GM12864 (cell line): ENCODE measurements at places on chromosomes 4 and X.

- no peak for DNase-seq
Observed at GRCh38 chrX:48936429-48937053, 17.7 kb upstream of the PIM2 start.

DNA sequence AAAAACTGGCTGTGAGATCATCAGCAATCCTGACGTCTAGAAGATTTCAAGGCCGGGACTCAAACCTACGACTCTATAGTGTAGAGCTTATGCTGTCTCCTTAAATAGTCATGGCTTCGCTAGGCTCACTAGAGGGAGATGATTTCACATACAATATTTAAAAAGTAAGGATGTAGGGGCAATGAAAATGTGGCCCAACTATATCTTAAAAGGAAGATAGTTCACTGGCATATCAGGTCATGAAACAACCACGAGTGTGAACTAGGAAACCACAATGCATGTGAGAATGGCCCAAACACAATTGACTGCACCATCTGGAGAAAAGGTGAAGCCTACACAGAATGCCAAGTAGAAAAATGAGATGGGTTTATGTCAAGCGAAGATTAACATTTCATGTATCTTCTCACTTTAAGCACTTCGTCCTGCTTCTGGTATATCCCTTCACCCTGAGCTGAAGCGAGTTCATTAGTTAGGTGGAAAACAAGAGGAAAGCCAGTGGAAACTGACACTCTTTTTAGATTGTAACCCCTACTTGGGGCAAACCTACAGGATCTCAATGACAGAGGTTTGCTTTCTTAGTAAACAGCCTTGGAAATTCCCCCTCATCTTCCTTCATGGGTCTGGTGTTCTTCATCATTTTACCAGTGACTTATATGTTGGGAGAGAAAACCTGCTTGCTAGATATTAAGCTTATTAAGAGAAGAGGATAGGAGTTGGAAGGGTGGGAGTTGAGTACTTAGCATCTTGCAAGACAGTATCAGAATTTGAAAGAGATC is 17.4 kb downstream of the FAM9C start:
- no peak for DNase-seq

- no peak for DNase-seq
Observed at GRCh38 chr4:10875144-10875799, 190.7 kb upstream of the CLNK start.

- DNase-seq, result no peak
Observed at GRCh38 chr4:147639388-147639787, 22.2 kb downstream of the TMEM184C start.

GRCh38 chrX:68703369-68703768 is 55.9 kb downstream of the STARD8 start:
- no peak for DNase-seq

- DNase-seq, result no peak
Observed at GRCh38 chr4:25430630-25431029, 53.6 kb downstream of the ANAPC4 start.

DNA sequence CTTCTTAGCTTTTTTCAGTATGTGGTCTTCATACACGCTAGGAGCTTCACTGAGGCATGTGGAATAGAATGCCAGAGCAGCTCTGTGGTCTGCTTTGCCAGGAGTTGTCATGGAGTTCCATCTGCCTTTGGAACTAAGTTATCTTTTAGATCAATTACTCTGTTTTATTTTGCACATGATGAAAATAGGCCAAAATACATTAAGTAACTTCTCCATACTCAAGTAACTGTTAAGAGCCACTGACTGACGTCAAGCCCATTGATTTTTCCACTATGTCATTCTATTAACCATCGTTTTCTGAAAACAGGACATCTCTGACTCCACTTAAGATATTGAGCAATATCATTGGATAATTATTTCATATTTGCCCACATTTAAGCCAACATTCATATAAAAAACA is 415.1 kb upstream of the MAD2L1 start:
- DNase-seq, result no peak

- no peak for DNase-seq
Observed at GRCh38 chr4:13169731-13170525, 314.2 kb downstream of the RAB28 start.

- DNase-seq, result no peak
Observed at GRCh38 chrX:102712981-102713625, 855 bp downstream of the GPRASP2 start.

DNA sequence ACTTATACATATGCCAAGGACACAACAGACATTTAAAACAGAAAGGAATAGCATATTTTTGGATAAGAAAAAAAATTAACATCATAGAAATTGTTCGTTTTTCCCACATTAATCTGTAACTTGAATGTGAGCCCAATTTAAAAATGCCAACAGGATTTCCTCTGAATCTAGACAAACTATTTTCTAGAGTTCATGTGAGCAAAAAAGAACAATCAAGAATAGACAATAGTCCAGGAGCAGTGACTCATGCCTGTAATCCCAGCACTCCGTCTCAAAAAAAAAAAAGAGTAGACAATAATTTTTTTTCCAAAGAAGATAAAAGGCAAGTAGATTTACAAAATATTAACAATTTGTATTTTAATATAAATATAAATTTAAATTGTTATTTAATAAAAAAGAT is 73.7 kb upstream of the DUSP21 start:
- no peak for DNase-seq

DNA sequence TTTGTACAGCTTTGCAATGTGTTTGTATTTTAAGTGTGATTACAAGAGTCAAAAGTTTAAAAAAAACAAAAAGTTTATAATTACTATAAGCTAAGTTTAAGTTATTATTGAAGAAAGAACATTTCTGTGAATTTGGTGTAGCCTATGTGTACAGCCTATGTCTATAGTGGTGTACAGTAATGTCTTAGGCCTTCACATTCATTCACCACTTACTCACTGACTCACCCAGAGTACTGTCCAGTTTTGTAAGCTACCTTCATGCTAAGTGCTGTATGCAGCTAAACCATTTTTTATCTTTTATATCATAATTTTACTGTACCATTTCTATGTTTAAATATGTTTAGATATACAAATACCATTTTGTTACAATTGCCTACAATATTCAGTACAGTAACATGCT is 182.3 kb downstream of the RPA4 start:
- DNase-seq, result no peak

- no peak for DNase-seq
Observed at GRCh38 chr4:159366966-159367780, 264.3 kb downstream of the RAPGEF2 start.

- no peak for DNase-seq
Observed at GRCh38 chr4:17528551-17529165, 13.7 kb downstream of the CLRN2 start.

- DNase-seq, result peak; percentile 40
Observed at GRCh38 chr4:102759831-102760644, 730 bp downstream of the MANBA start.

DNA sequence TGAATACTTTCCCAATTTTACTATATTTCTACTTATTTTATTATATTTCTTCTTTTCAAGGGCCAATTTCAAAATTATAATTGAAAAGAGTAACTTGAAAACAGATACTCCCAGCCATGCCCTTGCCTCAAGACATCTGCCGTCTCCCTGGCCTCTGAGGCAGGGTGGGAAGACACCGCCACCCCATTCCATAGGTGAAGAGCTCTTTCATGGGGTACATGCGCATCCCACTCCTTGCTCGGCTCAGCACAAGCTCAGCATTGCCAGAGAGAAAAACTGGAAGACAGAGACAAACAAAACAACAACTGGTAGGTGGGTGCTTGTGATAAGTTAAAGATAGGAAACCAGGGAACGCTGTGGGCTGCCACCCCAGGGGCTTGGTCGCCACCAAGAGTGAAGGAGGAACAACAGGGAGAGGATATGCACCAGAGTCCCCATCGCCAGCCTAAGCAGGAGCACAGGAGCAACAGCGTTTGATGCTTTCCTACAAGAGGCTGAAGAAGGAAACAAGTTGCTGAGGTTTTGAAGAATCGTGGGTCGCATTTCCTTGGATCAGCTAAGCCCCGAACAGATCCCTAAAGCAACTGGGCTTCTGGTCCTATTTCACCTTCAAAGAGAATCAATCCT is 11.3 kb downstream of the TMEM154 start:
- no peak for DNase-seq

- DNase-seq, result no peak
Observed at GRCh38 chr4:151417164-151417571, 8.2 kb downstream of the FHIP1A start.

DNA sequence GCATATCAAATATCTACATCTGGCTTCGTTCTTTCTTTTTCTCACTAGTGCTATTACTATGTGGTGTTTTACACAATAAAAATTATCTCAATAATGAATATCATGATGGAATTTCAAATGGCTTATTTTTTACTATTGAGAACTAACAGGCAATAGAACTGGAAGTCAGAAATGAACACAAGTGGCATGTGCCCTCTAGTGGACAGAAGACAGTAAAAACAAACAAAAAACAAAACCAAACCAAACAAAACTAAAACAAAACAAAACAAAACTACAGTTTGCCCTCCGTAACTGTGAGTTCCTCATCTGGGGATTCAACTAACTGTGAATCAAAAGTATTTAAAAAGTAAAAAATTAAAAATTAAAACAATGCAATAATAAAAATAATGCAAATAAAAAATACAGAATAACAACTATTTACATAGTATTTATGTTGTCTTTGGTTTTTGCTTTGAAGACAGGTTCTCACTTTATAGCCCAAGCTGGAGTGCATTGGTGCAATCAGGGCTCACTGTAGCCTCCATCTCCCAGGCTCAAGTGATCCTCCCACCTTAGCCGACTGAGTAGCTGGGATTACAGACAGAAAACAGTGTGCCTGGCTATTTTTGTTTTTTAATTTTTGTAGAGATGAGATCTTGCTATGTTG is 195.6 kb upstream of the TACR3 start:
- DNase-seq, result peak; percentile 33

GRCh38 chr4:65521666-65522065 is 148.6 kb downstream of the EPHA5 start:
- DNase-seq, result no peak

- peak; percentile 5 for DNase-seq
Observed at GRCh38 chr4:82957045-82957444, 53.6 kb downstream of the LIN54 start.

DNA sequence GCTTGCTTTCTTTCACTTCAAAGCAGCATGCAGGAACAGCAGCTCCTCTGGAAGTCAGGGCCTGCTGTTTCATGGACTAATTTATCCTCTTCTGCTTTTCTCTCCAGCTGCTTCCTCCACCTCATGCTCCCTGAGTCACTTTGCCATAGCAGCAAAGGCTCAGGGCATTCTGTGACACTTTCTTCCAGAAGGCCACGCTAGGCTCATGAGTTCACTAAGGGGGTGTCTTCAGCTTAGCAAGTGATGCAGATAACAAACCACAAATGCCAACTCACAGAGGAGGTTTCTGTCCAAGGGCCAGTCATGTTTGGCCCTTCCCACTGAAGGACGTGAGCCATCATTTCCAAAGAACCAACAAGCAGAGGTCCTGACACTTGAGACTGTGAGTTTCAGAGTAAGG is 200.2 kb downstream of the ADGRA3 start:
- no peak for DNase-seq

DNA sequence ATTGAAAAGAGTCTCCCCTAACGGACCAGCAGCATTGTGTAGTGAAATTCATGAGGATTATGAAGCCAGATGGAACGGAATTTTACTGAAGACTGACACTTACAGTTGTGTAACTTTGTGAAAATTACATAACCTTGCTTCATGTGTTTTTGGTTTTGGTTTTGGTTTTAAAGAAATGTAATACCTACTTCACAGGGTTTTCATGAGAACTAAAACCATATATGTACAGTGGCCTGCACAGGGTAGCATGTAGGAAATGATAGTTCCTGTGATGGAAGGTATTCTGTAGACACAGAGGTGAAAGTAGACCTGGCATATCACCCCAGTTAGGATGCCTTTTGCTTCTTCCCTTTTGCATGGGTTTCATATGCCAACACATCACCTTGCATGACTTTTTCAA is 247.0 kb downstream of the BANK1 start:
- no peak for DNase-seq

GRCh38 chrX:10781847-10782530 is 161.6 kb upstream of the MID1 start:
- DNase-seq, result no peak

DNA sequence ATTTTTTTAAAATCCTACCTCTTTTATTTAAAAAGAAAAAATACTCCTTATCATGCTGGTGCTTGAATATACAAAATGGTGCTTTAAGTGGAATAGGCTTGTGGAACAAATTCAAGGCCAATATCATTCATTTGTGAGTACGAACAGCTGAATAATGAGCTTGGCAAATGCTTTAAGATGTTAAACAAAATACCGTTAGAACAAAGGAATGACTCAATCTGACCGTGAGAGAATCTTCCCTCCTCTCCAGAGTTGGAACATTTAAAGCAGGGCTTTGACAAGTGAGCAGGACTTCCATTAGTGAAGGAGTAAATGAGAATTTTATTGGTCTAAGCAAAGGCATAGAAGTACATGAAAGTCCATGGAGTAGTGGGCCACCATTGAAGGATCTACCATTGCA is 74.5 kb downstream of the DCLK2 start:
- no peak for DNase-seq

GRCh38 chrX:73977542-73978169 is 326.3 kb upstream of the ZCCHC13 start:
- DNase-seq, result peak; percentile 13

DNA sequence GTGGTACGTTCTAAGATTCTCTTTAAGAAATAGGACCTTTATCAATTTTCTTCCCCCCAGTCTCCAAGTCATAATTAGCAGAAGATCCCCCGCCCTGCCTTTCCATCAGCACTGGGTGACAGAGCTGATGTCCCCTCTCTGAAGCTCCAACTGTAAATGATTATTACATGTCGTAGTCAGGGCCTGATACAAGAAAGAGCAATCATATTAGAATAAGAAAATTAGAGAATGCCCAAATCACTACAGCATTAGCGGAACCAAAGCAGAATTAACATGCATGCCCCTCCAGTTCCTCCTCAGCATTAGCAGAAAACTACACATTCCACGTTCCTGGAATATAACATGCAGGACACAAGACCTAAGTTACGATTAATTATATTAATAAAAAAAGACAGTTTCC is 717 bp downstream of the GPM6B start:
- no peak for DNase-seq

GRCh38 chr4:176309772-176310171 is 10.0 kb upstream of the SPCS3 start:
- no peak for DNase-seq
